ENCODE measurements at places on chromosomes 7 and 10.

DNA sequence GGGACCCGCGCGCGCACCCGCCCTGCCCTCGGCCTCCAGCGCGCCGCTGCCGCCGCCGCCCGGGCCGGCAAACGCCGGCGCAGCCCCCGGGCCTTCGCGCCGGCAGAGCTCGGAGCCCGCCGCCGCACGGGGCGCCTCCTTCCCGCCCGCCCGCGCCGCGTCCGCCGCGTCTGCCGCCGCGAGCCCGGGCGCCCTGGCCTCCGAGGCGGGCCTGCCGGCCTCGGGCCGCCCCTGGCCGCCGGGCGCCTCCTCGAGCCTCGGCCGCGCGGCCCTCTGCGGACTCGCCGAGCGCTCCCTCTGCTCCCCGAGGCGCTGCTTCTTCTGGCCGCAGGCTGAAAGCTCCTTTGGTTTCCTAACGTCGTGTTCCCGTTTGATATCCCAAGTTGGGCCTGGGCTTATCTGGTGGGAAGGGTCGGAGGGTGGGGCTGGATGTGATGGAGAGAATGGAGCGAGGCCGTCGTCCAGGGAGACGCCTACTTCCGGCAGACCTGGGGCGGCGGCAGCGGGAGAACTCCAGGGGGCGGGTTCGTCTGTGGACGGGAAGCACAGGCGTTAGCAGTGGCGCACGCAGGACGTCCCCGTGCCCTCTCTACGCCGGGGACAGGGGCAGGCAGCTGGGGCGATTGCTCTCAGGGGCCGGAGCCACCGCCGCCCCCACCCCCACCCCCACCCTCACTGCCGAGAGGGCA, 221.0 kb downstream of the PHTF2 start:
- ATAC-seq: peak; percentile 95

- ATAC-seq: no peak
Measured at GRCh38 chr10:44818041-44818649, 93.0 kb upstream of the TMEM72 start.

GRCh38 chr7:151623766-151624165, 104.1 kb upstream of the RHEB start:
- ATAC-seq: no peak

DNA sequence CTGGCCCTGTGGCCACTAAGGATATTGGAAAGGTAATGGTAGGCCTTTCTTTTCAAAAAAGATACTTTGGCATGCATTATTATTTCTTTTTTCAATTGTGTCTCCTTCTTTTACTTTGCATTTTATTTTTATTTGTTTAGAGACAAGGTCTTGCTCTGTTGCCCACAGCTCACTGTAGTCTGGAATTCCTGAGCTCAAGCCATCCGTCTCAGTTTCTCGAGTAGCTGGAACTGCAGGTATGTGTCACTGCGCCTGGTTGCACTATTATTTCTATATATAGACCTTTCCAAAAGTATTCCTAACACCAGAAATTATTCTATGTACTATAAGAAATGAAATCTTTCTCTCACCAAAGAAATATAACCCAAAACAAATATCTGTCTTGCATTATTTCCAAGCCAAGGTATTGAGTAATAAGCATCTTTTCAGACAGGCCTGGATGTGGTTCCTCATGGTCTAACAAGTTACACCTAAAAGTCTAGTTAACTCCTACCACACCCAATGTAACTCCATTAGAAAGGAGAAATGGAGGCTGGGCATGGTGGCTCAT, 500.8 kb upstream of the ANKRD30A start:
- ATAC-seq: no peak

- ATAC-seq: no peak
Measured at GRCh38 chr7:132213583-132213982, 362.7 kb downstream of the PLXNA4 start.

GRCh38 chr7:120441850-120442249, 168.9 kb downstream of the KCND2 start:
- ATAC-seq: no peak

- ATAC-seq: no peak
Measured at GRCh38 chr10:96271016-96271815, at the start of gene BLNK. BLNK (minus strand) TSS chr10:96271569; CDS start chr10:96271398, 171 bp downstream.

- no peak for ATAC-seq
Measured at GRCh38 chr10:114491419-114491818, 87.1 kb upstream of the AFAP1L2 start.

DNA sequence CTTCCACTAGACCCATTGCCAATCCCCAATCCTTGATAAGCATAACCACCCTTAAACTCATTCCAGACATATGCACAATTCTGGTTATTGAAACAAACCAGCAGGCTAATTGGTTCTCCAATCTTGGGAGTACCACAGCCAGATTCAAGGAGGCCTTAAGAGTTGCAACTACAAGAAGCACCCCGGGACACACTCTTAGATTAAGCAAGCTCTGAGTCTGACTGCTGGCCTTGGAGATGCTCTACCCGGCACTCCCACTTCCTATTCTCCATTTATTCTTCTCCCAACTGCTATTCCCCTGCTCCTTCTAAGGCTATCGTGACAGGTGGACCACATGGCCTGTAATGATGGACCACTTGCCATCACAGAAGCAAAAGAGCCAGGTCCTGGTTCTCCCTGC, 40.3 kb downstream of the CYTH3 start:
- no peak for ATAC-seq

- ATAC-seq: no peak
Measured at GRCh38 chr7:107999779-108000560, 3.0 kb downstream of the LAMB1 start.

DNA sequence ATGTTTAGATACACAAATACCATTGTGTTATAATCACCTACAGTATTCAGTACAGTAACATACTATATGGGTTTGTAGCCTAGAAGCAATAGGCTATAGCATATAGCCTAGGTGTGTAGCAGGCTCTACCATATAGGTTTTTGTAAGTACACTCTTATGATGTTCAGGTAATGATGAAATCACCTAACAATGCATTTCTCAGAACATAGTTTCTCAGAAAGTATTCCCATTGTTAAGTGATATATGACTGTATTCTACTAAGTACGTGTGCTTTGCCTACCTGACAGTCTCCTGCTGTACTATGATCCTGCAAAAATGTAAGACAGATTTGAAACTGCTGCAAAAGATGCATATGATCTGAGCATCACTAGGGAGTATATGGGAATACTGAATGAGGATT, 137.9 kb downstream of the JAZF1 start:
- ATAC-seq: peak; percentile 2

DNA sequence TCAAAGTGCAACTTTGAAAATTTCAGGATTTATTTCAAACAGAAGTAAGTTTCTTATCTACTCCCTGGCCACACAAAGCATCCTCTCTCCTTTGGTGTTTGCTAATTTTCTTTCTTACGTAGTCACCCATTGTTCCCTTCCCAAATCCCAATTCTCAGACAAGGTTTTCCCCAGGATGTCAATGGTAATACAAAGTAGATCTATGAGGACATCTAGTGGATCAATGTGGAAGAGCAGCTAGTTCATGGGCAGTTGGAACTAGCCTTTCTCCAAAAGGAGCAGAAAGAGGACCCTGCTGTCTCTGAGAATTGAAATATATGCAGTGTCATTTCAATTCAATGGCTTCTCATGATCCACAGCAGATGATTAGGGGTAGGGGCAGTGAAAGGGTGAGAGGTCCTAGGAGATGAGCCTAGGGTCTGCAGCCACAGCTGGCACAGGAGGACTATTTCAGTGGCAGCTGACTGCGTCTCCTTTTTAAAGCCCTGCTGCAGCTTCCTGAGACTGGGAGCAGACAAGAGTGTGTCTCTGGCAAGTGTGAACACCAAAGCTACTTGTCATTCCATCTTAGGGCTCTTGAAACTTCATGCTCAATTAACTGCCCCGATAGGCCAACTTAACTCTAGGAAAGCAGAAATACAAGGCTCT, 632.6 kb downstream of the KCNMA1 start:
- no peak for ATAC-seq

DNA sequence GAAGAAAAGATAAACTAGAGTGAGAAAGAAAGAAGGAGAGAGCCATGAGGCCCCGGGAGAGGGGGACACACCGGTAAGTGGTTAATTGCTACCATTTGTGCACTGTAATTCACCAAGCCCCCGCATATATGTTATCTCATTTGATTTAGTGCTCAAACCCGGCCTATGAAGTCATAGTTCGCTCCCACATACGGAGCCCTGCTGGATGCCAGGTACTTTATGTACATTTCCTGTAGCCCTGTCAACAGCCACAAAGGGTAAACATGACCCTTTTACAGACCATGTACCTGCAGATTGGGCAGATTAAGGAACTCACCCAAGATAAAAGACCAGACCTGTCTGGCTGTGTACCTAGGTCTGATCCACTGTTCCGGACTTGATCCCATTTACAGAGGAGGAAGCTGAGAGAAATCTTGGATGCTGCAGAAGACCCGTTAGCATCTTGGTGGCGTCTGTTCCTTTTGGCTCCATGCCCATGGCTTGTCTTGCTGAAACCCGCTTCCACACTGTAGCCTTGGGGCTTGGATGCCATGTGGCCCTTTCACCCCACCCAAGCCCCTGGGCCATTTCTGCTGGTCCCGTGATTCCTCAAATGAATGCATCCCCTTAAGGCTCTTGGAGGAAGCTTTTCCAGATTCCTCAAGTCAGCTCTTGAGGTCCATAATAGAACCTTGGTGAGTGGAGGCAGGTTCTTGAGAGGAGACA, 32.3 kb downstream of the FAM241B start:
- no peak for ATAC-seq

DNA sequence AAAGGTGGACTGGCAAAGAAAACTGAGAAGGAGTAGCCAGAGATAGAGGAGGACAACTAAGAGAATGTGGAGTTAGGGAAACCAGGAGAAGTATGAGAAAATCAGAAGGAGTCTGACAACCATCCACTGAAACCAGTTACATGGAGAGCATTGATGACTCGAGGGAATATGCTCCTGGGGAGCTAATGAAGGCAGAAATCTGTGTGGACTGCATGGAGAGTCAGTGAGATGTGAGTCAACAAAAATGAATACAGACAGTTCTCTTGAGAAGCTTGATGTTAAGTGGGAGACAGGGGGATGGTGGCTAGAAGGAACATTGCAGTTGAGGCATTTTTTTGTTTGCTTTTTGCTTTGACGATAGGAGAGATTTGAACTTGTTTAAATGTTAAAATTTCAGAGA, 34.3 kb upstream of the ZNF32 start:
- ATAC-seq: no peak

- ATAC-seq: peak; percentile 33
Measured at GRCh38 chr7:98133621-98134303, 27.1 kb downstream of the LMTK2 start.

- no peak for ATAC-seq
Measured at GRCh38 chr7:55172161-55172560, 153.3 kb downstream of the EGFR start.

- no peak for ATAC-seq
Measured at GRCh38 chr10:43192884-43193283, 54.6 kb downstream of the CSGALNACT2 start.

GRCh38 chr10:101986624-101986971, 69.4 kb downstream of the ARMH3 start:
- no peak for ATAC-seq

- ATAC-seq: no peak
Measured at GRCh38 chr7:157418204-157419034, 81.6 kb downstream of the DNAJB6 start.

- ATAC-seq: no peak
Measured at GRCh38 chr10:96053985-96054384, 10.6 kb downstream of the CCNJ start.

- ATAC-seq: no peak
Measured at GRCh38 chr10:10807106-10807505, 210.6 kb upstream of the CELF2 start.

DNA sequence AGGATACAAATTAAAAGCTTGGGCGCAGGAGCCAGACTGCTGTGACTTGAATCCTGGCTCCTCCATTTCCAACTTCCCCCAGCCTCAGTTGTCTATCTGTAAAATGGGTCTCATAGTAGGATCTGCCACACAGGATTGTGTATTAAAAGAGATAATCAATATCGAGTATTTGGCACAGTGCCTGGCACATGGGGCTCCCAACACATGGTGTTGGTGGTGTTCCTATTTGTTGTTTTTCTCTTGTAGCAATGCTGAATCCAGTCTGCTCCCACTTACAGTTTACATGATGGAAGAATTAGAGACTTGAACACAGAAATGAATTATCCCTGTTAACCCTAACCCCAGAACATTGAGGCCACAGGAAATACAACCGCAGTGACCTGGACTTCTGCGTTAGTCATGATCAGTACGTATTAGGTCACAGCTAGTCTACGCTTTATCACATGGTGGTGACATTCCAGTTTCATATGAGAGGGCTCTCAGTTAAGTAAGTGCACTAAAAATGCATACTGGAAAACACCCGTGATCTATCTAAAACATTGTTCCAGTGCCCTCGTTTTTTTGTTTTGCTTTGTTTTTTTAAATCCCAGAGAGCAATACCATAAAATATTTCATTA, 169.5 kb upstream of the KLF14 start:
- ATAC-seq: peak; percentile 83

GRCh38 chr10:26969145-26969926, 108.6 kb upstream of the ABI1 start:
- ATAC-seq: peak; percentile 90

- ATAC-seq: no peak
Measured at GRCh38 chr7:50204581-50204980, 99.9 kb upstream of the IKZF1 start.

DNA sequence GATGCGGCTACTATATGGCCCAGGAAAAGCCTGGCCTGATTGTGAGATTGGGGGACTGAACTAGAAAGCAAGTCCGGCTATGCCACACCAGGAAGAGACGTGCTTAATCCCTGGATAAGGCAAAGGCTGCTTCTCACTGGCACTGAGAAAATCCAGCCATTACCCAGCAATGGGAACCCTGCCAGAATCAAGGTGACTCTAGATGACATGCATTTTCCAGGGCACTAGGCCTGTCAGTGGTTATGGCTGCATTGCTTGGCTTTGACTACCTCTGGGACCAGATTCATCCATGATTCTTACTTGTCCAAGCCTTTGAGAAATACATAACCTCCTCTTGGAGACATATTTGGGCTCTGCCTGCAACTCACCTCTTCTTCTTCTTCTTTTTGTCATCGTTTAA, 317.2 kb downstream of the GRID1 start:
- no peak for ATAC-seq

GRCh38 chr10:15871823-15872222, 11.5 kb upstream of the MINDY3 start:
- ATAC-seq: no peak

- ATAC-seq: peak; percentile 24
Measured at GRCh38 chr7:30285536-30286284, 1.3 kb downstream of the ZNRF2 start.

GRCh38 chr10:71299071-71299785, 19.8 kb upstream of the SLC29A3 start:
- no peak for ATAC-seq

DNA sequence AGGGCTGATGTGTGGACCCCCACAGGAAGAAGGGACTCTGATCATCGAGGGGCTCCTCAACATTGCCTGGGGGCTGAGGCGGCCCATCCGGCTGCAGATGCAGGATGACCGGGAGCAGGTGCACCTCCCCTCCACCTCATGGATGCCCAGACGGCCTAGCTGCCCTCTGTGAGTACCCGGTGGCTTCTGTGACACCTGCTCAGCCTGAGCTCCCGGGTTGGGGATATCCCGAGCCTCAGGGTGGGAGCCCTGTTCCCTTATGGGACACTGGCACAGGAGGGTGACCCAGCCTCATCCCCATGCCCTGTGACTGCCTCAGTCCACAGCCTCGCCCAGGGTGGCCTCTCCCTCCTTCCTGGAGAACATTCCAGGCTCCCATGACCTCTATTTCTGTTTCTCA, 3.9 kb upstream of the DEPP1 start:
- ATAC-seq: no peak
